RWPE1 (cell line): ENCODE measurements at places on chromosomes 16 and 17.

- no peak for DNase-seq
These were observed 9.4 kb upstream of the ENGASE start for GRCh38 chr17:79065105-79065670.

- DNase-seq = peak; percentile 71
These were observed 5.3 kb upstream of the HIC1 start for GRCh38 chr17:2049333-2050299.

GRCh38 chr17:29214215-29215146, 32.2 kb upstream of the CRYBA1 start:
- no peak for DNase-seq

- no peak for DNase-seq
These were observed 38.7 kb upstream of the MRPS23 start for GRCh38 chr17:57888311-57889216.

DNA sequence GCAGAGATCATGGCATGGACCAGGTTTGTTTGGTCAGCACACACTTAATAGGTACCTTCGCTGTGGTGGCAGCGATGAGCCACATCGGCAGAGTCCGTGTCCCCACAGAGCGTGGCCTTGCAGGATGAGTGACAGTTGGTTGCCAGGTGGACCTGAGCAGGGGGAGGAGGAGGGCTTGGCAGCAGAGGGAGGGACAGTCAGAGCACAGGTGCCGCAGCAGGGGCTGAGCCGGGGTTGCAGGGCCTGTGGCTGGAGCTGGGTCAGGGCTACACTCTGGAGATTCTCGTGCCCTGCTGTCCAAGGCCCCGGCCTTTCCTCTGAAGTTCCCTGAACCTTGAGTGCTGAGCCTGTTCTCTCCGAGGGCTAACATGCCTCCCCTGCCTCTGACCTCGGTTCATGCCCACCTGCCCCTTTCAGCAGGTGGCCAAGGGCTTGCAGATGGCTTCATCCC, 24.8 kb downstream of the POLR3E start:
- no peak for DNase-seq

DNA sequence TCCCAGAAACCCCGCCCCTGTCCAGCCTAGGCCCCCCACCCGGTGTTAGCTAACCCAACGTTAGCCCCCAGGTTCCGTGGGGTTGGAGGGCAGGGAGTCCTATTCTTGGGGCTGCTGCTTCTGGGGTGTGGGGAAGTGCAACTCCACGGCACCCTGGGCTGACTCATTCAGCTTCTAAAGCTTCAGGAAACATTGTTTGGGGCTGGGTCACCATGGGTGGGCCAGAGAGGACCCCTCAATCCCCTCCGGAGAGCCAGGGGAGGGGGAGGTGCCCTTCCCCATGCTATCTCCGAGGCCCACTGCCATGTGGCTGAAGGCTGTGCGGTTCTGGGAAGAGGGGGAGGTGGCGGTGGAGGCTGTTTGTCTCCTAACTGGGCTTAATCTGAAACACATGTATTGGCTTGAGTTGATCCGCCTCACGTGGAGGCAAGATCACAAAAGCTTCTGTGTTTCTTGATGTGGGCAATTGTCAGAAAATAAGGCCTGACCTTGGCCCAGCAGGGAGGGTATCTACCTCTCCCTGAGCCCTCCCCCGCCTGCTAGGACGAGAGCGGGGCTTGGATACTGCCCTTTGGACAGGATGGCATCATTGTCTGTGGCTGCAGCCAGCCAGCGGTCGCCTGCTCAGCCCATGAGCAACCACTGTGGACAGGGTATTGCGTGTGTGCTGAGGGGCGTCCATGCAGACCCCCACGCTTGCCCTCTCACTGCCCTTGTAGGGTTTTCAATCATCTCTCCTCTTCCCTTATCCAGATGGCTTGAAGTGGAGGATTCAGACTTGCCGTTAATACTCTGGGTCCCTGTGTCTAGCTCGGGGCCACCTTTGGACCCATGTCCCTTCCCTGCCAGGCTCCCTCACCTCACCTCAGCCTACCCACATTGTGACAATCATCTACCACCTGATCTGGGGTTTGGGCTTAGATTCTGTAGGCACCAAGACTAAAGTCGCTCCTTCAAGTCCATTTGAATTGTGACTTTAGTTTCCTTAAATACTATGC, 1.3 kb downstream of the SERPINF1 start:
- DNase-seq = no peak

GRCh38 chr16:87563022-87563421, 39.3 kb upstream of the JPH3 start:
- no peak for DNase-seq

GRCh38 chr17:10055262-10055975, 143.0 kb downstream of the GAS7 start:
- DNase-seq = no peak
